Pancreas (tissue), 10 donors: ENCODE measurements at places on chromosomes 7 and 10. TPM values are rescaled to one million over a fixed set of nuclear protein-coding genes. Genes with fewer than 3 reads are reported as not detected.

- no peak for DNase-seq
Measured at GRCh38 chr10:110867807-110868465, 3.8 kb upstream of the PDCD4 start.

GRCh38 chr7:117008886-117009531, 55.7 kb downstream of the ST7 start:
- DNase-seq = no peak

PLA2G12B gene
- not detected for total RNA-seq

DNA sequence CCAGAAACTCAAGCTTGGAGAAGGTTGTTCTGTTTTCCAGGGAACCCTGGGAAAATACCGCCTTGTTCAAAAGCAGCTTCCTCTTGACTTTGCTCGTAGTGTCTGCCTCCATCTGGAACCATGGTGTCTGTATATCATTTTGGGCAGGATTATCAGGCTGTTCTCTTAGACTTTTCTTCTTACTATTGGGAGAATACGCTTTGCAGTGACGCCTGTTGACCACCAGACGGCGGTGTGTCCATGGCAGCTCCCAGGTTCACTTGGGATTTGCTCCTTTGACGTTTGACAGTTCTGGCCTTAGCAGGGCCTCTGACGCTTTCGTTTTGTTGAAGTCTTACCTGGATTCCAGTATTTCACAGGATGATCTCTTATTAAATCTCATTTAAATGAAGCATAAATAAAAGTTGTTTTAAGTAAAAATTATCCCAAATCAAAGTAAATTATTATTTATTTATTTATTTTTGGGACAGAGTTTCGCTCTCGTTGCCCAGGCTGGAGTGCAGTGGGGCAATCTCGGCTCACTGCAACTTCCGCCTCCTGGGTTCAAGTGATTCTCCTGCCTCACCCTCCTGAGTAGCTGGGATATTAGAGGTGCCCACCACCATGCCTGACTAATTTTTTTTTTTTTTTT, 41.8 kb upstream of the GJD4 start:
- no peak for DNase-seq

DNA sequence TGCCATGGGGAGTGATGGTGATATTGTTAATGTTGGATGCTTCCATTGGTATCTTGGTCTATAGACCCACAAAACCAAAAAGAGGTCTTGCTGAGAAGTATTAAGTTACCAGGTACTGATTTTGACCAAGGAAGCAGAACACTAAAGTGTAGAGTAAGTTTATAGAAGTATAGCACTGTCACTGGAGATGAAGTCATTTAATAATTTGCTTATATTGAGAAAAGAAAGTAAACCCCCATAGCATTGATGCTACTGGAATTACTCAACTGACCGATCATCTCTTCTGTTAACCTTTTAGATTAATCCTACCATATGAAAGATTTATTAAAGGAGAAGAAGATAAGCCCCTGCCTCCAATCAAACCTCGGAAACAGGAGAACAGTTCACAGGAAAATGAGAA, 183.2 kb downstream of the RTKN2 start:
- no peak for DNase-seq

DNA sequence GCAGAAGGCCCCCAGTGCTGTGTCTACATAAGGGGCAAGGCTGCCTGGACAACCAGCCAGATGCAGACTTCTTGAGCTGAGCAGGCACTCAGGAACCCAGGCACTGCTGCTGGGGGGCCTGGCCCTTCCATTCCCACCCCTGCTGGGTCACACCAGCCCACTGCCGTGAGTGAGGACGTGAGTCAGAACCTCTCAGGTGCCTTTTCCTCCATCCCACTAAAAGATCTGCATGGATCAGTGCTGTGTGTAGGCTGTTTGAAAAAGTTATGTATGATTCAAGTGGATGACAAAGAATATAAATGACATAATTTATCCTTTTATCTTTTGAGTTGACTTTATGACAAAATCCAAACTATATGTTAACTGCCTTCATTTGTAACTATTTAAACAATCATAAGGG, 499.3 kb downstream of the INHBA start:
- no peak for DNase-seq

- DNase-seq = no peak
Measured at GRCh38 chr7:116211913-116212596, 1.7 kb downstream of the TES start.

DNA sequence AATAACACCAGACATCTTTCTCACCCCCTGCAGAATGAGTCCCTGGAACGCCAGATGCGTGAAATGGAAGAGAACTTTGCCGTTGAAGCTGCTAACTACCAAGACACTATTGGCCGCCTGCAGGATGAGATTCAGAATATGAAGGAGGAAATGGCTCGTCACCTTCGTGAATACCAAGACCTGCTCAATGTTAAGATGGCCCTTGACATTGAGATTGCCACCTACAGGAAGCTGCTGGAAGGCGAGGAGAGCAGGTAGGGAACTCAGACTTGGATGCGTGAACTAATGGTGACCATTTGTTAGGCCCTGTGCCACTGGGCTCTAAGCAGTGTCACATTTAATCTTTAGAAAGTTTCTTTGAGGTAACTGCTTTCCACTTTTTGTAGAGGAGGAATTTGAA, 7.1 kb downstream of the VIM start:
- no peak for DNase-seq

- no peak for DNase-seq
Measured at GRCh38 chr10:131751827-131752775, 148.7 kb upstream of the PPP2R2D start.

PTN gene
- total RNA-seq = 0.43 TPM

- DNase-seq = no peak
Measured at GRCh38 chr7:118312966-118313365, 88.5 kb downstream of the ANKRD7 start.

GRCh38 chr7:17946591-17946990, 6.3 kb upstream of the SNX13 start:
- no peak for DNase-seq

DNA sequence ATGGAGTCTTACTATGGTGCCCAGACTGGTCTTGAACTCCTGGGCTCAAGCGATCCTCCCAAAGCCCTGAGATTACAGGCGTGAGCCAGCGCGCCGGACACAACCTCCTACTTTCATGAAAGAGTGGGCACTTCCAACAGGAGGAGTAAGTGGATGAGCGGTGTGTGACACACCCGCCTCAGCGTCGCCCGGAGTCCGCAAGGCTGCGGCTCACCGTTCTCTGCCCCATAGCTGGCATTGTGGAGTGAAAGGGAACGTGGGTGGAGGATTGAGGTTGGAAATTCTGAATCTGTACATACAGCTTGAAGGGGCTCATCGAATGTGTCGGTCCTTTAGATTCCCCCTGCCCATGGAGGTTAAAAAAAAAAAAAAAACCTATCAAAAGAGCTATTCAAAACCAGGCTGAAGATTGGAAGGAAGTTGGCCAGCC, 524 bp upstream of the PRXL2A start:
- DNase-seq = no peak

DNA sequence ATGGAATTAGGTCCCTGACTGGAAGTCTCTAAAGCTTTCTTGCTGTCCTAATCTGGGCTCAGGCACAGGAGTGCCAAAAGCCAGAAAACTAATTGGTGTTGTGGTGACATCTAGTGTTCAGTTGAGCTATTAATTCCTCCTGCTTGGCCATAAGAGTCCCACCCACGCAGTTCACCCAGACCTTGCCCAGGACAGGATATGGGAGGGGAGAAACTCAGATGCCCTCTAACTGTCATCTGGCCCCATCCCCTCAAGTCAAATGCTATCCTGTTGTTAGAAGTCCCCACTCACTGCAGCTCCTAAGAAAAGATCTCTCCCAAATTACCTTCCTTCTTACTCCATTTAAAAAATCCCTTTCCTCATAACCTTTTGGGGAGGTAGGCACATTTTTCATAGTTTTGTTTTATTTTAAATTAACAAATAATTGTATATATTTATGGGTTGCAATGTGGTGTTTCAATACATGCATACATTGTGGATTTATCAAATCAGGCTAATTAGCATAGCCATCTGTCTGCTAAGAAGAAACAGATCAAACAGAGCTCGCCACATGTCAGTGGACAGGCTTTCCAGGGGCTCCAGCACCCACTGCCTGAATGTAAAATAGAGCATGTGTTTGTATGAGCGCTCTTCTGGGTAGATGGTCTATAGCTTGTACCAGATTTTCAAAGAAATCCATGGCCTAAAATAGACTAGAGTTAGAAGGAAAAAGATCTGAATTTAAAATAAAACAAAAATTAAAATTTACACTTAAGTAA, 84.0 kb downstream of the GSAP start:
- DNase-seq = peak; percentile 34

LIPF gene
- total RNA-seq = not detected

SCART1 gene
- 3.2 TPM for total RNA-seq

DNA sequence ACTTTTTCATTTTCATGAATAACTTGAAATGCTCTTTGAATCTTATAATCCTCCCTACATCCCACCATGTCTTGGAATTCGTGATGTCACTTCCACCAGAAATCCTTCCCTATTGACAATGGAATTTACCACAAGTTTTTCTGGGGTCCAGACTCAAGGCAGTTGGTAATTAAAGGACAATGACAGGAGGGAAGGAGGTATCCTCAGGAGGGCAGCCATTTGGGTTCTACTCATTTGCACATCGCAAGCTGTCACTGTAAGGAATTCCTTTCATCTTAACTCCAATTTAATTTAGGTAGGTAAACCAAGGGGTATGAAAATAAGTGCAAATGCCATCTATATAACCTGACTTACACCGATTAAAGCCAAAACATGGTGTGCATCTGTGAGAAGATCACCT, 21.9 kb downstream of the LRRC17 start:
- no peak for DNase-seq

VPS37D gene
- total RNA-seq = 3.9 TPM

UCN3 gene
- 2.6 TPM for total RNA-seq

MKX gene
- 0.21 TPM for total RNA-seq

AOAH gene
- 1.2 TPM for total RNA-seq

ZNF735 gene
- not detected for total RNA-seq

GRCh38 chr7:120547605-120548004, 274.6 kb downstream of the KCND2 start:
- DNase-seq = no peak

CNPY1 gene
- not detected for total RNA-seq

DNA sequence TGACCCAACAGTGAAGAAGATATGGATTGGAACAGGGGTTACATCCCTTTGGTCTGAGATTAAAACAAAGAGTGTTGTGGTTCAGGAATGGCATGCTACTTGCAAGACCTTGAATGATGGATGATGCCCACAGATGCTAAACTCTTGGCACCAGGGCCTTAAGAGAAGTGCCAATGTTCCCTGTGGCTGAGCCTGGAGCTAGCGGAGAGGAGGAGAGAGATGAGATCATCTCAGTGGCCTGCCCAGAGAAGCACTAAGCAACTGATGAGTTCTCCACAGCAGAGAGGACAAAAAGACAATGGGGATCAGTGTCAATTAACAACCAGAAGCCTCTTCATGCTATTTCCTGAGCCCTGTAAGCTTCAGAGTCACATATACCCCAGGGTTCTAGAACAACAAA, 97.8 kb downstream of the ELAPOR2 start:
- no peak for DNase-seq

SPDYE9 gene
- not detected for total RNA-seq

DNA sequence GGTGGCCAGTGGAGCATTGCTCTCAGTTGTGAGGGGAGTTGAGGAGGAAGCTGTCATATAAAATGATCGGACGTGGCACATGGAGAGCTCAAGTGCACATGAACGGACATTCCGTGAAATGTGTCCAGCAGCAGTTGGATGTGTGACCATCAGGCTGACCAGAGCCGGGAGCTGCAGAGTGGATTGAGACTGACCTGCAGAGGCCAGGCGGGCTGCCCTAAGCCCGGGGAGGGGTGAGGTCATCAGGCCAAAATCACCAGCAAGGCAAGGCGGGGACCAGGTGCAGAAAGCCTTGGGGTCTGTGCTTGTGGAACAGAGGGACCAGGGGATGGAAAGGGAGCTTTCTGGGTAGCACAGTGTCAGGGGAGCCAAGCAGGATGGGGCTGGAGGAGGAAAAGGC, 279.5 kb downstream of the CELF2 start:
- no peak for DNase-seq

OPN4 gene
- not detected for total RNA-seq

DNA sequence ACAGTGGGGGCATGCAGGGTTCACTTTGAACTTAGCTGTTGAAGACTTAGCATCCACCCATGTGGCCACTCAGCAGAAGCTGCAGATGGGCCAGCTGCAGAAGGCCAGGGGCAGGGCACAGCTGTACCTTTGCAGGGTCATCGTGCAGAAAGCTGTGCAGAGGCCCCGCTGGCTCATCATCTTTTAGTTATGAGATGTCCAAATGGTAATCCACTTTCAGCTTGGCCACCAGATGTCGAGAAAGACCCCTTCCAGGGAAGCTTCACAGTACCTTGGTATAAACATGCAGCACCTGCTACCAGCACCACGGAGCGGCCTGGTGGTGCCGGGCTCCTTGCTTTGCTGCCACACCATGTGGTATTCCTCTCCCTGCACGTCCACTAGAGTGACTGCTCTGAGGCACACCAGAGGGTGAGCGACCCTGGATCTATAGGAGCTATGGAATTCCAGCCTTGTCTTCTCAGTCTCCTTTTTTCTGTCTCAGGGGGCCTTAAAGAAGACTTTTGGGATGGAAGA, 74.2 kb upstream of the LAMB4 start:
- no peak for DNase-seq

DNA sequence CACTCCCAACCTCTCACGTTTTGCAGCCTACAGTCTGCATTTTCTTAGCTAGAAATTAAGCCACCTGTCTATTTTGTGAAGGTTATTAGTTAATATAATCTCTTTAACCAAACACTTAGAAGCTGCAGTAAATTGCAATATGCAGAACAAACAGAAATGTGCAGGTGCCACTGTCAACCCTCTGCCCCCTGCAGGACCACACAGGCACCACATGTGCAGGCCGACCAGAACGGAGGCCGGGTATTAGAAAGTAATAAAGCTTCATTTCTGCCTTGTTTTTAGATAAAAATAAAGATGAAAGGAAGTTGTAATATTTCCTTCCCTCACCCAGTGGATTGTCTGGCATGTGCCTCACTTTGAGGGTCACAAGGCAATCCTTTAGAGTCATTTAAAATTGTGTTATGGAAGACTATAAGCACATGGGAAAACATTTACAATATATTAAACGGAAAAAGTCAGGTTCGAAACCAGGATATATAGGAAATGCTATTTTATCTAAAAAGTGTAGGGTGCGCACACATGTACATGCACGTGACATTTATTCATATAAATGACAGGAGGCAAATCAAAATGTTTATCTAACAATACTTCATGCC, 158.2 kb downstream of the ARHGAP12 start:
- peak; percentile 49 for DNase-seq

DNA sequence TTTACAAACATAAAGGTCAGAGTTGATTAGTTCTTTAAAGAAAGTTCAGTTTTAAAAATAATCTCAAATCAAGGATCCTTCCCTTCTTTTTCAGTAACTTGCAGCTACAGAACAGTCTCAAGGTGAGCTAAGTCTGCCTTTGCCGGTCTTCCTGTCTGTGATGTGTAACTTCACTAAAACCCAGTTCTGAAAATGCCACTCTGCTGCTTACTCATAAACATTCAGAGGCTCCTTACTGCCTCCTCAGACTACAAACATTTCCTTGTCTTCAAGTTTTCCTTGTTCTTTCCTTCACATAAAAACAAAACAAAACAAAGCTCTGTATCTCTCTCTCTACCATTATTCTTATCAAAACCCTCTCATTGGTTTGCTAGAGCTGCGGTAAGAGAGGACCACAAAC, 128.7 kb downstream of the ETV1 start:
- DNase-seq = no peak

- no peak for DNase-seq
Measured at GRCh38 chr10:122271076-122271475, at the start of gene BTBD16. Gene BTBD16 (plus strand): TSS chr10:122271296. CDS start chr10:122275082, 3,786 bp downstream.
